ENCODE measurements at places on chromosomes 4 and X.

DNA sequence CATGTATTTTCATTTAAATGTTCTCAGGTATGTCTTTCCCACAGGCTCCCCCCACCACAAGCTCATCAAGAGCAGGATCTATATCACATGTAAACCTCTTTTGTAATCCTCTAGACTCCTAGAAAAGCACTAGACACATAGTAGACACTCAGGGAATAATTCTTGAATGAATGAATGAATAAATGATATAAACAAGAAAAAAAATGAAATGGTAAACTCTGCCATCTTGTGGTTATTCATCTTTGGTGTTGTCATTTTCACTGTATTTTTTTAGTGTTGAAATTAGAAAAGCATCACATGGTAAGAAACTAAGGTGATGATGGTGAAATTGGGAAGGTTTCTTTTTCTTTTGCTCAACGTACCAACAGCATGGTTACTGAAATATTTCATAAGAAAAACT lies 34.2 kb upstream of the C1GALT1C1 start:
- DNase-seq: peak; percentile 5

DNA sequence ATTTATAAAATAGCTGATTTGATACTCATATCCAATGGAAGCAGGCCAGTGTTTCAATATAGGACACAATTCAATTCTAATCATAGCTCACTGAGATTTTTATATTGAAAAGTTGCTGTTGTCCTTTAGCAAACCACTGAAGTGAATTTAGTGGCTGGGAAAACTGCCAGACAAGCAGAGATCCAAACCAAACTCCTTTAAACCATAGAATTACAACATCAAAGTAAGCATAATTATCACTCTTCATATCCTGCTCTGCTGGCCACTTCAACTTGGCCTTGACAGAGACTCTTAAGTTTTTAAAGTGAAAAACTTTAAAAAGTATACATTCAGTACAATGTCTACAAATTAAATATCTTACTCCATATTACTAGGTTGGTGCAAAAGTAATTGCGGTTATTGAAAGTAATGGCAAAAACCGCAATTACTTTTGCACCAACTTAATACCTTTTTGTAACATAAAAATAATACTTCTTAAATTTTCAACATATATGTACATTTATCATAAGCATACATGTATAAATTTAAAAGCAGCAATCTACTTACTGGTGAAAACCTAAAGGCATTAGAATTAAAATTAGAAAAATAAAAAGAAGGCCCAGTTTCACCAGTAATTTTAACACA lies 433.0 kb downstream of the PCDH10 start:
- DNase-seq: no peak

- DNase-seq: no peak
Observed at GRCh38 chr4:48112017-48112667, 21.9 kb downstream of the TXK start.

DNA sequence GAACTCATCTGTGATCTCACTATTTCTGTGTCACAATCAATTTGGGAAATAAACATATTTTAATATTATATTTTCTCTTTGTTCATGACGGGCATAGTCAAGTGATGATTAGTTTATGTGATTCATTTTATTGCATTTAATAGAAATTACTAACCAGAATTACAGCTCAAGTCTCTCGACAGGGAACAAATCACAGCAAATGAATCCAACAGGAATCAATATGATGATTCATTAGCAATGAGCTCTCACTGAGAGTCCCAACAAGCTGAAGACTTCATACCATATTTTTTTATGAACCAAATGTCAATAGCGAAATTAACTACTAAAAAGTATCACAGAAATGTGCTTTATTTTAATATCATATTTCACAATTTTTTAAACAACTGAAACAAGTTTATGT lies 649.7 kb downstream of the GRID2 start:
- no peak for DNase-seq

DNA sequence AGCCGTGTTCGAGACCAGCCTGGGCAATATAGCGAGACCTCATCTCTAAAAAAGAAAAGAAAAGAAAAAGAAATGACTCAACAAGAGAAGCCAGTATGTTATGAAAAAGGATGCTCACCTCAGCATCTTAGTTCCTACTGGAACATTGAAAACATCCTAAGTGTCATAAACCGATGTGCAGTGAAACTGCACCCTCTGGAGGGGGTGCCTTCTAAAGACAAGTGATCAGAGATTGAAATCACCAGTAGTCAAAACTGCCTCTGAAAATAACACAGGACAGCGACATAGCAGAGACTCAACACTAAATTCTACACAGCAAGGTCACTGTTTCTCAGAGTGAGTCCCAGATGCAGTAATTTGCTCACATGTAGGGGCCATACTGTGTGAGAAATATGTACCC lies 28.0 kb upstream of the ATP6AP2 start:
- DNase-seq: peak; percentile 11

DNA sequence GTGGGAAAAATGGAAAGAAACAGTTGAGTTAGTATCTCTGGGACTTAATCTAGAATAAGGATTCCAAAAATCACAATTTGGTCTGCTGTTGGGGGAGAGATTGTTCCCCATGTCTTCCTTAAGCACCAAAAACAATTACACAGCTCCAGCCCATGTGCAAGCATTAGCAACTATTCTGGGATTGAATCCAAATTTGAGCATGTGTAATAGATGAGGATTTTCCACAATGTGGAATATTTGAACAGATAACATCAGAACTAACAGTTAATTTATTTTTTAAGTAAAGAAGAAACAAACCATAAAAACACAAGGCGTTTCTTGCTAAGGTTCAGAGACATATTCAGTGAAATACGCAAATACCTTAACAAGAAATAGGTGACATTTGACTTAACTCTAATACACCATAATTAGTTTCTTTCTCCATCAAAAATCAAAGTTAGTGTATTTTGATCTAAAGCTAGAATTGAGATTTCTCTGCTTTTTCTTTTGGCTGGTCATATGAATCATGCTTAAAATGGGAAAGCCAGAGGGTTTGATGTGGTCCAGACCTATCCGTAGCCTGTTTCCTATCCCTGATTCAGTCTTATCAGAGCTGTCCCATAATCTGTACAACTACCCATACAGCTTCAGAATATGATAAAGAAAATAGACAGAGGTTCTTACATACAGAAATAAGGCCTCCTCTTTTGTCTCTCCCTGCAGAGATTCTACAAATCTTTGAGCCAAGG lies 413.4 kb downstream of the PACRGL start:
- DNase-seq: no peak

GRCh38 chr4:3374011-3374645 lies 67.6 kb upstream of the HGFAC start:
- DNase-seq: no peak

DNA sequence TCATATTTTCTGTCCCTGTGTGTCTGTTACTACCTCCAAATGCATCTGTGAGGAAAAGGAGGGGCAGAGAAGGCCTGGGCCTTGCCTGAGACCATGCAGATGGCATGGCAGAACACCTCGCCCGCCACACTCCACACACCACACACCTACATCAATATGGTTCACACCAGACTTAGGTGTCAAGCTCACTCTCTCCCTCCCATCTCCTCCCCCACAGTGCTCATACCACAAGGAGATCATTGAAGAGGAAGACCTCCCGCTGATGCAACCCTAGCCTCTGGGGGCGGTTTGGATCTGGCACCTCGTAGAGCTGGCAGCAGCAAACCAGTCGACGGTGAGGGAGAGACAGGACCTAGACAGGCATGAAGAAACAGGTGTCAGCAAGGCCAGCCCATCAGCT lies 16.6 kb upstream of the KDM5C start:
- DNase-seq: no peak

- no peak for DNase-seq
Observed at GRCh38 chr4:73870260-73870659, 1.1 kb downstream of the CXCL1 start.

GRCh38 chr4:94533405-94534223 lies 81.9 kb downstream of the PDLIM5 start:
- DNase-seq: no peak

DNA sequence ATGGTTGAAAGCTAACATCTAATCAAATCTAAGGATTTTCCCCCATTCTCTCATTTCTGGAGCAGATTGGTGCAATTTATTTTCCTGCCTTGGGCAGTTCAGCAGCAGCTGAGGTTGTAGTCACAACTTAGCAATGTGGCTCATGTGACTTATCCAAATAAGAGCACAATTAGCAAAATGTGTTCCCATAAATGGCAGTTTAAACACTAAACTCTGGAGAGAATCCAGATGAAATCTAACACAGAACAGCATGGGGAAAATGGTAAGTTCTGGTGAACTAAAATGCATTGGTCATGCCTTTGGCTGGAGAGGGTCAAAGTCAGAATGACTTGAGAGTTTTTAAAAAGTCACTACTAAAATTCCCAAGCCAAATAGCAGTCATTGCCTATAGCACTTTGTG lies 422.6 kb upstream of the DIPK2B start:
- no peak for DNase-seq

DNA sequence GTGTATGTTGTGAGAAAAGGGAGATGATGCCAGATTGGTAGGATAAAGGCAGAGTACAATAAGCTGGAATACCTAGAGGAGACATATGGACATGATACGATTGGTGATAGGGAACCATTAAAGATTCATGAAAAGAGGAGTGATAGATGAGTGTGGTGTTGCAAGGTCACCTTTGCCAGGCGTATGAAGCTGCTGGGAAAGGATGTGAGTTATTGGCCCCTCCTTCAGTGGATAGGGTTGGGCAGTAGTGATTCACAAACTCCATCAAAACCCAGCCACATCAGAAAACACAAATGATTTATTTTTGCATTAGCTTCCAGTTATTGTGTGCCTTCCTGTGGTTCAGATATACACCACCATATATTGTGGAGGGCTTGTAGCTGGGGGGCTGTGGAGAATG lies 34.3 kb downstream of the TMEM164 start:
- no peak for DNase-seq

- no peak for DNase-seq
Observed at GRCh38 chr4:146488495-146489174, 33.1 kb downstream of the SLC10A7 start.

- DNase-seq: no peak
Observed at GRCh38 chr4:28555866-28556265, 1695.2 kb downstream of the STIM2 start.

DNA sequence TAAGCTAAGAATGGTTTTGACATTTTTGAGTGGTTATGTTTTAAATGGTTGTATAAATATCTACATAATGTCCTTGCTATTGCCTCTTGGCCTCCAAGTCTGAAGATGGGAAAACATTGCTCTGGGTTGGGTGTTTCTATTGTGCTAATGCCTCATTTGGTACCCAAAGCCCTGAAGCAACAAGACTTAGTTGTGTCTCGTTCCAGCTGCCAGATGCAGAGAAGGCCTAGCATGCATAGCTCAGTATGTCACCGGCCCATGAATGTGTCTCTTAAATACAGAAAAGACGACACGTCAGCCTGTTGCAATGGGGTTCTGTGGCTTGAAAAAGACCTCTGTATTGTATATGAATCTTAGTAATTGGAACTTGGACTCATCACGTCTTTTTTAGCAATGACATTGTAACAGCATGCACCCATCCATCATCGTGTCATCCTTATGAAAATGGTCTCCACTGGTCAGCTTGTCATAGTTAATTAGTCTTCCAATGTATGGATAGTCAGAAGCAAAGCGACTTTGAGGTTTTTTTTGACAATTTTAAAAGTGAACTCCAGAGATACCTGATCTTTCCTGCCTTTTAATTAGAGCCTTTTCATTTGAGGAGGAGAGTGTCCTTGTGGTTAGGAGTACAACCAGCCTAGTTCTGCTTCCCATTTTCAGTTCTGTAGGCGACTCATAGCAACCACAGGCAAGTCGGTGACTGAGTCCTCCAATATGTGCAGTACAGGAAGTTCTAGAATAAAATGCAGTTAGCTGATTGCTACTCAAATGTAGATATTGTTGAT lies 126.4 kb upstream of the GATB start:
- no peak for DNase-seq

- DNase-seq: no peak
Observed at GRCh38 chrX:18935893-18936292, 48.0 kb downstream of the PHKA2 start.

DNA sequence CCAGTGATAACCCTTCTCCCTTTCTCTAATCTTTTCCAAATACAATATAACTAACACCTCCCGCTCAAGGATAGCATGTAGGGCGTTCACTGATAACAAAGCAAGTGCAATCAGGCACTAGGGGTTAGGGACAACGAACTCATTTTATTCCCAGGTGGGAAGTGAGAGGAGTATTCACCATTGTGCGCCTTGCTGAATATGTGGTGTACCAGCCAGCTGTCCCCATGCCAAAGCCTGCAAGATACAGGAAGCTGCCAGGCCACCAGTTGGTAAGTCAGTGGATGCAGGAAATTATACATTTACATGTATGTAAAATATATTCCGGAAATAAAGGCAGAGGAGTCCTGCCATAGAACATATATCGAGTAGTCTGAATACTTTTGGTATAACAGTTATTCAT lies 6.3 kb upstream of the HPRT1 start:
- DNase-seq: peak; percentile 4

- peak; percentile 4 for DNase-seq
Observed at GRCh38 chr4:19844446-19844845, 407.3 kb upstream of the SLIT2 start.

DNA sequence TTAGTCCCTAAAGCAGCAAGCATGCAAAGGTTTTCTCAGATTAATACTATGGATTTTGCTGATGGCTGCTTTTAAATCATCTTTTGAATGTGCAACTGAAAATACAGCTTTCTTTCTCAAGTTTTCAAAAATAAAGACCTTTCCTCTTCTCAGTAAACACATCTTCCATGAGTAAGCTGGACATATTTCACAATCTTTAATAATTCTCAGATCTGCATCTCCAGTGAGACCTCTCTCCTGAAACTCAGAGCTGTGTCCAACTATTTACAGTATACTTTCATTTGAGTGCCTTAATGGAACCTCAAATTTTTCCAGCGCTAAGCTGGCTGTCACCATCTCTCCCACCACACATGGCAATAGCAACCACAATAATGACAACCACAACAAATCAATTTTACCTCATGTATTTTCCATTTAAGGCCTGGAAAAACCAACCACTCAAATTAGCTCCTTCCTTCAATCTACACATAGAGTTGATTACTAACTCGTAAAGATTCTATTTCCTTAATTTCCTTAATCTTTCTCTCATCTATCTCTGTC lies 192.4 kb upstream of the RPL34 start:
- DNase-seq: no peak

DNA sequence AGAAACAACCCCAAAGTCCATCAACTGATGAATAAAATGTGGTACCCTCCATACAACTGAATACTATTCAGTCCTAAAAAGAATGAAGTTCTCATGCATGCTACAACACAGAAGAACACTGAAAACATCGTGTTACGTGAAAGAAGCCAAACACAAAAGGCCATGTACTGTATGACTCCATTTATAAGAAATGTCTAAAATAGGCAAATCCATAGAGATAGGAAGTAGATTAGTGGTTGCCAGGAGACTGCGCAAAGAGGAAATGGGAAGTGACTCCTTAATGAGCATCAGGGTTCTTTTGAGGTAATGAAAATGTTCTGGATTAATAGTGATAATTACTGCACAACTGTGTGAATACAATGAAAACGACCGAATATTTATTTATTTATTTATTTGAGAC lies 23.4 kb downstream of the FBXW7 start:
- DNase-seq: no peak
